8988T (cell line): ENCODE measurements at places on chromosomes 5 and 9.

- DNase-seq, result peak; percentile 51
These were observed 7.1 kb upstream of the AFAP1L1 start for GRCh38 chr5:149264439-149265067.

DNA sequence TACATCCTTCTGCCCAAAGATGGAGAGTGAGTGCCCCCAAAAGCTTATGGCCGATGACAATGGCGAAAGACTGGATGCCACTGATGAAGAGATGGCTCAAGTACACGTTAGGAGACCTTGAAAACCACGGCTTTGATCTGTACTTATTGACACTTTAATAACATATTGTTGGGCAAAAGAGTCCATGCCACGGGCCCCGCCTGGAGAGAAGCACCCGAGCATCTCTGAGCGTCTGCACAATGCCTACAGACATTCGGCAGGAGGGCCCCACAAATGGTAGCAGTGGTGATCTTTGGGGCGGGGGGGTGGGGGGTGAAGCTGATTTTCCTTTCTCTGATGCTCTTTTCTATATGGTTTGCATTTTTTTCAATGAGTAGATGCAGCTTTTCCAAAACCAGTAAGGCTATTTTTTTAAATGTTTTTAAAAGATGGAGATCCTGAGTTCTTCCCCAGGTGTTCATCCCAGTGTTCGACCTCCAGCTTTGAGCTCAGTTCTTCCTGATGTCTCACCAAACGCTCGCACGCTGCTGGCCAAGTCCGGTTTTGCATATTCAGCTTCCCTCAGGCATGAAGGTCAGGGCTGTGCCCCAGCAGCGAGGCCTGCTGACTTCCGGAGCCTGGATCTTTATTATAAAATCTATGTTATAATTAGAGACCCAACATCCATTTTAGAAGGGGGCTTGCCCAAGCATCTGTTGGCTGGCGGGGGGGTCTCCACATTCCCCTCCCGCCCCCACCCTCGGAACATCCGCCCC lies 34.3 kb upstream of the BARHL1 start:
- DNase-seq, result no peak

GRCh38 chr5:113896789-113897188 lies 383.3 kb downstream of the YTHDC2 start:
- no peak for DNase-seq

GRCh38 chr5:61386045-61386800 lies 54.2 kb downstream of the ZSWIM6 start:
- no peak for DNase-seq

DNA sequence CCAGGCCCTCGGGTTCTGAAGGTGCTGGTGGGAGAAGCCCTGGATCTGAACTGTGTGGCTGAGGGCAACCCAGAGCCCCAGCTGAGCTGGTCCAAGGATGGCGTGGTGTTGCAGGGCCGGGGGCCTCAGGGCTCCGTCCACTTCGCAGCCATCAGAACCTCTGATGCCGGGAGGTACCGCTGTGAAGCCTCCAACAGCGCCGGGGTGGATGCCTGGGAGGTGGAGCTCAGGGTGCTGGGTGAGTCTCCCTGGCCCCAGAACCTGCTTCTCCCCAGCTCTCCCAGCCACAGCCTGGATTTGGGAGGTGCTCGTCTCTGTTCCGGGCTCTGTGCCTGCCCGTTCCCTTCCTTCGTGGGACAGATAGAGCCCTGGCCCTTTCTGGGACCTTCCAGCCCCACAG lies 75.6 kb downstream of the HMCN2 start:
- DNase-seq, result no peak

GRCh38 chr5:75823811-75824210 lies 106.6 kb upstream of the POC5 start:
- no peak for DNase-seq

- DNase-seq, result no peak
These were observed 200.2 kb upstream of the PANK3 start for GRCh38 chr5:168779333-168779732.

DNA sequence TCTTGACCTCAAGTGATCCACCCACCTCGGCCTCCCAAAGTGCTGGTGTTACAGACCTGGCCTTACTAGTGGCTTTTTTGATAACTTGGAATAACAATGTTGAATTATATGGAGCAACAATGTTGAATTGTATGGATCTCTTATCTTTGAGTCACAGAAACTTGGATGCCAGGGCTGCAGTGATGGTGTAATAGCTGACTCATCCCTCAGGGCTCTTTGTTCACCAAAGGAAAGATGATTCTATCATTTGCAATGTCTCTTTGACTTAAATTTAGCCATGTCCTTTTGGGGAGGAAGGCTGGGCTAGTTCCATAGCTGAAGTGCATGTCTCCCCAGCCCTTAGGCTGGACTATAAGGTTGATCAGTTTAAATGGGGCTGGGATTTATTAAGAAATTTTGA lies 172.3 kb downstream of the PDZD2 start:
- peak; percentile 75 for DNase-seq

DNA sequence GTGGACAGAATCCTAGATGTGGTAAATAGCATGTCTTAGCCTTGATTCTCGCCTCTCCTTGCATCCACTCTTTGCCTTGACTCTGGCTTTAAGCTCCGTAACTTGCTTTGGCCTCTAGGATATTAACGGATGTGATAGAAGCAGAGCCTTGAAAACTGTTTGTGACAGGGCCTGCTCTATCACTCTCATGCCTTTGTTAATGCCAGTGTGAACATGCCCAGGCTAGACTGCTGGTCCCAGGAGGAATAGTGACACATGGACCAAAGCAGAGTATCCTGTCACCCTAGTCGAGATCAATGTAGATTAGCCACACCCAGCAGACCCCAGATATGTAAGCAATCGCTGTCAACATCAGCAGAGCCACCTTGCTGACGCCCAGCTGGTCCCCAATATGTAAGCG lies 109.9 kb upstream of the C9orf72 start:
- DNase-seq, result no peak

DNA sequence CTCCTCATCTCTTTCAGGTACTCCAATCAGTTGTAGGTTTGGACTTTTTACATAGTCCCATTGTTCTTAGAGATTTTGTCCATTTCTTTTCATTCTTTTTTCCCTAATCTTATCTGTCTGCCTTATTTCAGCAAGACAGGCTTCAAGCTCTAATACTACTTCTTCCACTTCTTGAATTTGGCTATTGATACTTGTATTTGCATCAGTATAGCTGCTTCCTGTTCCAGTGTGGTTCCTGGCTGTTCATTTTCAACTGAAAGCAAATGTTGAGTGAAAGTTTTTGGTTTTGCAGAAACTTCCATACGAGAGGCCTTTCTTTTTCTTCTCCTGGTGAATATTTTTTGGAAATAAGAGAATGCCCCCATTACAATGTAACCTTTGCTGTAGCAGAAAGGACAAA lies 12.0 kb upstream of the IFNA1 start:
- no peak for DNase-seq

- DNase-seq, result no peak
These were observed 191.0 kb downstream of the TARS1 start for GRCh38 chr5:33631786-33632185.

DNA sequence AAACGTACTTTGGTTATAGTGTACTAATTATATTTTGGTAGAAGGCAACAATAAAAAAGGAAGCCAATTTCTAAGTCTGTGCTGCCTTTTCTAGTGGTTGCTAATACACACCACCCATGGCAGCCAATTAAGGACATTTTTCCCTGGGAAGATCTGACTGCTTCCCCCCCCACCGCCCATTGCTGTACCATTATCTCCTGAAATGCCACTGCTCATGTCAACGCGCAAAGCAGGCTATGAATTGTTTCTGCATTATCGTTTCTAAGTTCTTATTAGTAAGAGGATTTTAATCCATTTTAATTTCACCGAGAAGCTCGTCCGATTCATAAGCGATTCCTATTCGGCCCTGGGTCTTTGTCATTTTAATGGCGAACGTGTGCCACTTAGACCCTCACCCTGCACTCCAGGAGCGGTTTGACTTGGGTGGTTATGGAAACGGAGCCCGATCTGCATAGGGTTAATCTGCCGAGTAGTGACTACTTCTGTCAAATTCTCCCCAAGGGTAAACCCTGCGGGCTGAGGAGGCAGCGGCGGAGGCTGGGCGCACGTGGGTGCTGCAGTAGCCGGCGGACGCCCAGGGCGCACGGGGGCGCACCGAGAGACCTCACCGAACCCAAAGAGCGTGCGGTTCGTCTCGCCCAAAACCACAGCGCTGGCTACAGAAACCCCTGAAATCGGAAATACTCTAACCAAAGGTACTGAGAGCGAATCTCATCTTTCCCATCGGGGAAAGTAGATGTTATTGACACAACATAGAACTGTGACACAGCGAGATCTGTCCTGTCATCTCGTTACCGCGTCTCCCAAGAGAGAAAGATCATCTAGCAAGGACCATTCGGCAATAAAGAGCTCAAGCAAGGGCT lies 55.8 kb upstream of the SHC3 start:
- DNase-seq, result no peak

DNA sequence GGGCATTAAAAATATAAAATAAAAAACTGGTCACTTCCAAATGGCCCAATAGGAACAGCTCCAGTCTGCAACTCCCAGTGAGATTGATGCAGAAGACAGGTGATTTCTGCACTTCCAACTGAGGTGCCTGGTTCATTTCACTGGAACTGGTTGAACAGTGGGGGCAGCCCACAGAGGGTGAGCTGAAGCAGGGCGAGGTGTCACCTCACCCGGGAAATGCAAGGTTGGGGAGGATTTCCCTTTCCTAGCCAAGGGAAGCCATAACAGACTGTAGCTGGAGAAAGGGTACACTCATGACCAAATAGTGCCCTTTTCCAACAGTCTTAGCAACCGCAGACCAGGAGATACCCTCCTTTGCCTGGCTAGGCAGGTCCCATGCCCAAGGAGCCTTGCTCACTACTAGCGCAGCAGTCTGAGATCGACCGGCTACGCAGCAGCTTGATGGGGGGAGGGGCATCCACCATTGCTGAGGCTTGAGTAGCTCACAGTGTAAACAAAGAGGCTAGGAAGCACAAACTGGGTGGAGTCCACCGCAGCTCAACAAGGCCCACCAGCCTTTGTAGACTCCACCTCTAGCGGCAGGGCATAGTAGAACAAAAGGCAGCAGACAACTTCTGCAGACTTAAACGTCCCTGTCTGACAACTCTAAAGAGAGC lies 12.7 kb downstream of the RLN1 start:
- no peak for DNase-seq

DNA sequence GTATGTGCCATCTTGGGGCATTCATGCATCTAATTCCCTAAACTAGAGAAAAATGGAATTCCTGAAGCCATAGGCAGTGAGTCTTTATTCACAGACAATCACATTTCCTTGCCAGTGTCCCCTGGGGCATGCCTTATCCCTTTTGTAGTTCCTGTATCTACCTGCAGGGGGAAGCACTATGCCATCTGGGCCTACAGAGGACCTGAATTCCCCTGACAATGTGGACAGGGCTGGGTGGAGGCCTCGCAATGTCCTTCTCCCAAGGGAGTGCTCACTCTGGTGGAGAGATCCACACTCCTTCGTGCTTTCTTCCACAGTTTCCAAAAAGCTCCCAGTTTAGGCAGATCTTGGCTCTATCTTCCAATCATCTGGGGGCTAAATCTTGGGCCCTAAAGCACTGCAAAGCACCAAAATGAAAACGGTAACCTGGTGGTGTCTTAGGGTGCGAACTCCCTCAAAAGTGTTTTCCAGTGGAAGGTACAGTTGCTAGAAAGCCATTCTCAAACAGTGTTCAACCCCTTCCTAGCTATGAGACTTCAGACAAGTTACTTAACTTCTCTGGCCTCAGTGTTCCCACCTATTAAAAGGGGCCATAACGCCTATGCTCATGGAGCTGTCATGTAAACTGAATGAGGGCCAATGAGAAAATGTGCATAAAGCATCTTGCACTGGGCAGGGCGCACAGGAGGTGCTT lies 17.5 kb downstream of the WHRN start:
- DNase-seq, result no peak

GRCh38 chr5:102975457-102976182 lies 144.3 kb downstream of the GIN1 start:
- no peak for DNase-seq

DNA sequence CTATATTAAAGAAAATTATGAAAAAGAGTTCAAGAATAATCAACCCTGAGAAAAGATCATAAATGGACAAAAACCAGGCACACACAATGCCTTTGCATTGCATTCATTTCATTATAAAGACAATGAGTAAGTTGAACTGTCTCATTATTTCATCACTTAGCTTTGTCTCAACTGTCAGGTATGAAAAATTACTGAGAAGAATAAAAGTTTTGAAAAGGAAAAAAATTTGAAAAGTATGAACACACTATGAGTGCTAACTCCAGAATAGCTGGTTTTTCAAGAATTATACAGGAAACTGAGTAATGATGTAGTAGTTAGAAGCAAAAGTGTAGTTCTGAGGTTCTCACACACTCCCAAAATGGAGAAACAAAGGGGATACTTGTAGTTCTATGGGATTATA lies 16.3 kb upstream of the ANXA1 start:
- no peak for DNase-seq

DNA sequence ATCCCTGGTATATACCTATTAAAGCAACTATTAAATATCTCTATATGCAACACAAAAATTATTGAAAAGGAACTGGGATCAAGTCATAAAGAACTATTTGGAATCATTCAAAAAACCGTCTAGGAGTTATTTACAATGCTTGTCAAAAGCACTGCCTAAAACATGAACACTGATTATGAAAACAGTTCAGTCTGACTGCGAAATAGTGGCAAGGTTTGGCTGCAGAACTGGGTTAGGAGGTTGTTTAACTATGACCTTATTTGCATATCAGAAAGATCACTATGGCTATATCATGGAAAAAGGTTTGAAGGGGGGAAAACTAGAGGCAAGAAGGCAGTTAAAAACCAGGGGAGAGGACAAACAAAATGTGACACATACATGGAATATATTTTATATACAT lies 12.0 kb downstream of the FBXW2 start:
- DNase-seq, result no peak

GRCh38 chr5:178372142-178372571 lies 139.6 kb upstream of the PHYKPL start:
- no peak for DNase-seq

DNA sequence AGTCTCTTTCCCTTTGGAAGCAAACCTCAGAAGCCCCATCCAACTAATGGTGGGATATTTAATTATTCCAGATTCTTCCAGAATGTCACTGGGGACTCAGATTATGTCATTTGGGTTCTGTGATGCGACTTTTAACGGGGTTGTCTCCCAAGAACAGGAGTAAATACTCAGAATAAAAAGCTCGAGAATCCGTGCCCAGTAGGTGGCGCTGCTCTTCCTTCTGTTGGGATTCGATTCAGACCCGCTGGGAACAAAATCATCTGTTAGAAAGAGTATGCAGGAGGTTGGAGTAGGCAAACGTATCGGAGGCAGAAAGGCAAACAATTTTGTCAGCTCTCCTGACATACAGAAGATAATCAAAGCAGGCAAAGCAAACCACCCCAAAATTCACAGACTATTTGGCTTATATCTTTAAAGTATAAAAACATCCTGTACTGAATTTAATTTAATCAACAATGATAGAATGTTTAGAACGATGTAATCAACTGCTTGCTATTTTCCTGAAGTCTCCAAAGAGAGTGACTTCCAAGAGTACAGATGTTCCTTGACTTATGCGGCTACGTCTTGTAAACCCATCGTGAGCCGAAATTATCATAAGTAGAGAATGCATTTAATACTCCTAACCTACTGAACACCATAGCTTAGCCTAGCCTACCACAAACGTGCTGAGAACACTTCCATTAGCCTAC lies 169.8 kb upstream of the RAI14 start:
- peak; percentile 82 for DNase-seq

- no peak for DNase-seq
These were observed 67.5 kb downstream of the KCNIP1 start for GRCh38 chr5:170571281-170571731.
